NCI-H1092 (cell line): ENCODE measurements at places on chromosomes 3 and 15.

GRCh38 chr3:13325892-13326443 is 94.2 kb downstream of the NUP210 start:
- DNase-seq: no peak

DNA sequence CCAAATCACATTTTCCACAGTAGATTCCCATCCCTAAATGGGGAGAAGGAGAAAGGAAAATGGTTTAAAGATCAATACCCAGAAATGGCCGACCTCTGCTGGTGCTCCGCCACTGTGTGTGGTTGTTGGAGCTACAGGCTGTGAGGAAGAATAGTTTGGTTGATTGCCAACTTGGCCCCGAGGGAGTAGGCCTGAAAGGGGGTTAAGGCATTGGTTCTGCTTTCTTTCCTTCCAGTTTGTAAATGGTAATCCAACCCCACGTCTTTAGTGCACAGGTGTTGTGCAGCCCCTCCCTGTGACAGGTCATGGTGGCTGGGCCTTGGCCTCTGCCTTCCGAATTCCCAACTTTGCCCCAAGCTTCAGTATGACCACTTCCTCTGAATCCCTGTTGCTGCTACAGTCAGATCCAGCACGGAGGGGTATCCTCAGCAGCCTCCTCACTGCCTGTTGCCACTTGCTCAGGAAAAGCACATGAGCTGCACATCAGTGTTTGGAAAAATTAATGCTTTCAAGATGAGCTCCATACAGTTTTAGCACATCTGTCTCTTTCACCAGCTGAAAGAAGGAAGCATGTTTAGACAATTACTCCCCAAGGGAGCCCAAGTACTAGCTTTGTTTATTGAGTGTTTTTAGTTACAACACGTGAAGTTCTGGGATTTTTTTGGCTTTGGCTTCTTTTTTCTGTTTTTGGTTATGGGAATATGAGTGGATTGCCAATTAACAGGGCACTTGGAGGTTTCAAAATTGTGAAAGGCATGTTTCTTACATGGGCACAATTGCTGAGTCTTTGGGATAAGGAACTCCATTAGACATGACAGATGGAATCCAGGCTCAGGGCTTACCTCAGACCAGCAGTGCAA is 92.3 kb upstream of the ROPN1 start:
- DNase-seq: no peak

GRCh38 chr3:149390772-149391212 is 13.3 kb upstream of the TM4SF1 start:
- no peak for DNase-seq

GRCh38 chr15:80774486-80774885 is 4.7 kb upstream of the CEMIP start:
- DNase-seq: no peak

DNA sequence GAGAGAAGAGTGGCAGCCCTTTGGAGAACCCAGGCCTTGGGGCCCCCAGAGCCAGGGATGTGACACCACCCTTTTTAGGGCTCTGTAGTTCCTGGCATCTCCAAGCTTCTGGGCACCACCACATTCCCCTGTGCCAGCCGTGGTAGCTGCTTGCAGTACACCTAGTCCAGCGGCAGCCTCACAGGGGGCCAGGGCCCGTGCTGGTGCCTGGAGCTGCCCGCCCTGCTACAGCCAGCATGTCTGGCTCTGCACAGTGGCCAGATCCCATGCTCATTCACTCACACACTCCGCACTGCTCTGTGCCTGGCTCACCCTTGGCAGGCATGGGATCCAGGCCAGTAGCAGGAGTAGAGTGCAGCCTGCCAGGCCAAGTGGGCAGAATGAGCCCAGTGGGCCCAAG is 351.6 kb upstream of the TMCO5A start:
- DNase-seq: no peak

- no peak for DNase-seq
Observed at GRCh38 chr15:38253351-38253781, 730 bp downstream of the SPRED1 start.

GRCh38 chr3:120838441-120839091 is 69.4 kb upstream of the STXBP5L start:
- no peak for DNase-seq

- DNase-seq: no peak
Observed at GRCh38 chr3:149080011-149080698, 6.2 kb downstream of the HLTF start.

DNA sequence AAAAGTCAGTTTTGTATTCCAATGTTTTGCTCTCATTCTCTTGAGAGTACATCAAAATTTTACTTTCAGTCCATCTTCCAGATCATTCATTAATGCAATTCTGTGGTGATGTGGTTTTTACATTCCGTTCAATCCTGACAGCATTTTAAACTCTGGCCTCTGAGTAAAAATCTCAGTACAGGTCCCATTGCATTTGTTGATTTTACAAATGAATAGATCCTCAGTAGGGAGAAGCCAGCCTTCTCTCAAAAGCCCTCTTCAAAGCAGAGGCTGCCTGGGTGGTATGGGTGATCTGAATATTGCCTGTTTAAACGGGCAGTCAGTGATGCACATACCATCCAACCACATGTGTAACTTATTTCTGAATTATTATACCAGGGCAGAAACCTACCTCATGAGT is 72.5 kb upstream of the TSC22D2 start:
- no peak for DNase-seq

DNA sequence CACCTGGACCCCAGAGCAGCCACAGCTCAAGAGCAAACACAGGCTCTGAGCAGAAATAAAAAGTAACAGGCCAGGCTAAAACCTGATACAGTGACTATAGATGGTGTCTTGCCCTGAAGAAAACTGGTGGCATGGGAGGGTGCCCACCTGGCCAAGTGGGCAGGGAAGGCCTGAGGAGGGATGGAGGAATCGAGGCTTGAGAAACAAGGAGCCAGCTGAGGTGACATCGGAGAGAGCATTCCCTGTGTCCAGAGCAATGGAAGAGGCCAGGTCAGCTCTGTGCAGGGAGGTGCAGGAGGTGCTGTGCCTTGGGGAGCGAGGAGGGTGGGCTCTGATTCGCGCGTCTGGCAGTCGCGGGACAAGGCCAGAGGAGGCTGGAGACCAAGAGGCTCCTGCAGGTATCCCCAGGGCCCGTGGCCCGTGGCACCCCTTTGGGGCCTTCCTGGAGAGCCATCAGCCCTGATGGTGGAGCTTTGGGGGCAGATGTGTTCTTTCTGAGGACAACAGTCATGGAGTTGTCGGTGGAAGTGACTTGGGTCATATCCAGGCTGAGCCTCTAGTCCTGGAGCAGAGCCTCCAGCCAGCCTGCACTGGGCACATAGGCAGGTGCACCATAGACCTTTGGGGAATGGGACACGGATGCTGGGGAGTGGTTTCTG is 56.1 kb downstream of the PLXNA1 start:
- no peak for DNase-seq

- DNase-seq: no peak
Observed at GRCh38 chr3:48236531-48236930, 4.4 kb upstream of the ZNF589 start.

- DNase-seq: peak; percentile 31
Observed at GRCh38 chr15:31488437-31489204, 162.0 kb downstream of the KLF13 start.

- no peak for DNase-seq
Observed at GRCh38 chr3:37024092-37024491, 30.8 kb downstream of the MLH1 start.

DNA sequence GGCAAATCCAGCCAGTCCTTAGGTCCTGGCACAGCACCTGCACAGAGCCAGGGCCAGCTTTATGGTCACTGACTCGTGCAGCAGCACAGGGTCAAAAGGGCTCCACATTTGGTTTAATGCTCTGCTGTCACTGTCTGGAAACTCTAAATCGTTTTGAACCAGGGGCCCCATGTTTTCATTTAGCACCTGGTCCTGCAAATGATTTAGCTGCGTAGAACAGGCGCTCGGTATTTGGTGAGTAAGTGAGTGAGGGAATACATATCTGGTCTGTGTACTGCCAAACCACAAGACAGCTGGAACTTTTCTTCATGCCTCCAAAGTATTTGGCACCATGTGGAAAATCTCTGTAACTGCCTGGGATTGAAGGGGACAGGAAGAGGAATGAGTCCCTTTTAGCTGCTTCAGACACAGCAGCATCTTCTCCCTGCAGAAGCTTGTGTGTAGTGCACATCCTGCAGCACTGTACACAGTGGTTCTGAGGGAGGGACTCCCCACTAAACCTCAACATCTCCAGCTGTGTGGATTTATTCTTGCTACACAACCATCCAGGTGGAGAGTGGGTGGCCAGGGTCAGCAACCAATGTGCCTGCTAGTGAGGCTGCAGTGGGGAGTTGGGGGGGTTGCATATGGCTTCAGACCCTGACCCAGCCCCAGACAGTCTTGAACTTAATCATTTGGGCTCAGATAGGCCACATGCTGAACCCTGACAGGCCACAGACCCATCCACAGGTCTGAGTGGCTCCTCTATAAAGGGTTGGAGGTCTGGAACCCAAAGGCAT is 1.1 kb downstream of the SH2D7 start:
- DNase-seq: no peak

GRCh38 chr3:157109267-157110141 is 50.4 kb downstream of the CCNL1 start:
- no peak for DNase-seq

- DNase-seq: no peak
Observed at GRCh38 chr3:58366699-58367098, 34.0 kb downstream of the PXK start.

DNA sequence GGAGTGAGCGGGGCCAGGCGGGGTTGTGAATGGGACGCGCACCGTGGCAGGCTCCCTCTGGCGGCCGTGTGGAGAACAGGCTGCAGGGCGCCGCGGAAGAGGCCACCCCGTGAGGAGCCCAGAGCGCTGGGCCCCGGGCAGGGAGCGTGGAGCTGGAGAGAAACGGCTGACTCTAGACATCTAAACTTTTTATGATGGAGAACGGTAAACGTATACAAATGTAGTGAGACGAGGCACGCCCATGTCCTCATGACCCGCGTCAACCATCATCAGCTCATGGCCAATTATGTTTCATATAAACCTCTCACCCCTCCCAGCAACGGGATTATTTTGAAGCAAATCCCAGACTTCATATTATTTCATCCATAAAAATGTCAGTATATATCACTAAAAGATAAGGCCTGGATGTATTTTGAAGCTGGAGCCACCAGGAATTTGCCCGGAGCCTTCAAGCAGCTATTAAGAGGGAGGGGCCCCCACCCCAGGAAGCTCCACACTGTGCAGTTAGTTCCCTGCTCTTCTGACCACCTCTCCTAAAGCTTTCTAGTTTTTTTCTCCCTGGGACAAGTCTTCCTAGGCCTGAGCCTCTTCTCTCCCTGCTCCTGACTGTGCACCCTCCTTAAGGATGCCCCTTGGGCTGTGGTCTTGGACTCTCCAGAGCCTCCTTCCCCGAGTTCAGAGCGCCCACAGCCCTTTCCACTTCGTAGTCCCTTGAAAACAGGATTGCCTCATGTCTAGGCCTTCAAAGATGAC is 149.5 kb downstream of the SMAD6 start:
- DNase-seq: peak; percentile 49

DNA sequence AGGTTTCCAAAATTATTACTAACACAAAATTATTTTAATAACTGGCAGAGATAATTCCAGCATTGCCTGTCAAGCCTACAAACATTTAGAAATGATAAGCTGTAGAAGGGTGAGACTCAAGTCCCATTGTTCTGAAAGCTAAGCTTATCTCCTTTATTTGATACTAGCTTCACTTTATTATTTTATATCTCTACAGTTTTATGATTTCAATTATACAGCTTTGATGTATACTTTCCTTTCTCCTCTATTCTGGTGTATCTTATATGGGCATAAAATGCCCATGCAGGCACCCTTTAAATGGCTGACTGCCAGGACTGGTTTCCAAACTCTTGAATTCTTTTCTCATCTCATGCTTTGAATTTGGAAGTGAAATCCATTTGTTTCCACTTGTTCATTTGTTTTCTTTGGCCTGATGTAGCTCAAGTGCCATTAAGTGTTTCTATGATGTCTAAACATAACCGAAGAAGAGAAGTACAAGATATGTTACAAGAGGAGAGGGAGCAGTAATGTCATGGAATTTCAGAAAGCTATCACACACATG is 372.1 kb upstream of the ARHGEF26 start:
- DNase-seq: no peak

- no peak for DNase-seq
Observed at GRCh38 chr3:46221938-46222337, 13.8 kb upstream of the CCR1 start.

DNA sequence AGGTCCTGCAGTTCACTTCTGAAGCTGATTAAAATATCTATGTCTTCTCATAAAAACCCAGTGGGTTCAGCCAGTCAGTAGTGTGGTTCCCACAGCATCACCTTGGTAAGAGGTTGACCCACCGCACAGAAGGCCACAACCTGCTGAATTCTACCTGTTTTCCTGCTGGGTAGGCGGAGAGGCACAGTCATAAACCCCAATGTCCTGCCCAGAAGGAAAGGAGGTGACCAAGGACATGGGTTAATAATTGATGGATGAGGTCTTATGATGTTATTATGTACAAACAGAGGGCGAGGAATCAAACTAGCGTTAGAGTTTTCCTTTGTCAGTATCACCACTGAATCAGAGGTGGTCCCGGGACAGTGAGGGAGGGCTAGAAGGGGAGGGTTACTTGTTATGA is 27.8 kb downstream of the CA12 start:
- no peak for DNase-seq

GRCh38 chr3:124833710-124834332 is 53.3 kb downstream of the ITGB5 start:
- DNase-seq: no peak

DNA sequence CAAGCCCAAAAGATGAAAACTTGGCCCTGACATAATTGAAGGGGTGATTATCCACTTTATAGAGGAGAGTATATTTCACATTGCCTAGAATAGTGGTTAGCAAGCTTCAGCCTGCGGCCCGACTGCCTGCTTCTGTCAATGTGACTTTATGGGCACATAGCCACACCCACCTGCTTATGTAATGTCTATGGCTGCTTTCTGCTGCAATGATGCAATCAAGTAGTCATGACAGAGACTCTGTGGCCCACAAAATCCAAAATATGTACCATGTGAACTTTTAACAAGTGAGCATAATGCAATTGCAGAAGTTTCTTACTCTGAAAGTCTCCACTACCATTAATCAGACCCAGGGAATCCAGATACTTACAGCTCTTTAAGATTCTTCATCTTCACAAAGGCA is 103.1 kb downstream of the LRIG1 start:
- DNase-seq: no peak

DNA sequence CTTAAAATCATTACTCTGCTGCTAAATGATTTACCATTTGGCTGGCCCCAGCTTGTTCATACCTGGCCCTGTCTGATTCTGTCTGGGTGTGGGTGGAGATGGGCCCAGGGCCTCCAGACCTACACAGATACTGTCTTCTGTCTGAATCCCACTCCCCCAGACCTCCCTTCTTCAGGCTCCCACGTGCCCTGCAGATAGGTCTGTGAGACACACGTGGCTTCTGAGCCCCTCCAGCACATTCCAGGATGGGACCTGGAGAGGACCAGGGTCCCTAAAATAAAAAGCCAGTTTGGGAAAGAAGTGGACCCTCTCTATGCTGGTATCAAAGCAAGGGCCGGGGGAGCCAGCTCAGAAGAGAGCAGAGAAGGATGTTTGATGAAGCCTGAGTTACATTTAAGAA is 14.6 kb upstream of the CEMIP start:
- no peak for DNase-seq

DNA sequence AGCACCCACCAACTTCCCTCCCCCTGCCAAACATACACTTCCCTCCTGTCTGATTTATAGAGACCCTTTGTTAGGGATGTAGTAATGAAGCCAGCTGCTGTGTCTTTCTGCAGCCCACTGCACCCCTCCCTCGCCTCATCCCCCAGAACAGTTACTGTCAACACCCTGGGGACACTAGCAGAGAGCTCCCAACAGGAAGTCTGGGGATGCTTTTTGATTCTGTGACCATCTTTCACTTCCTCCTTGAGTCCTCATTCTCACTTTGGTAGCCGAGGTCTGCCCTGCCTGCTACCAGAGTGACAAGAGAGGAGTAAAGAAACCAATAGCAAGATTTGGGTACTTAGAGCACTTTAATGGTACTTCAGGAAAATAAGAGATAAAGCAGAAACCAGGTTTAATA is 201.6 kb downstream of the SATB1 start:
- no peak for DNase-seq
